ENCODE measurements at places on chromosomes 4 and X.
A peak's percentile ranks its signal among the peaks of the same experiment; 100 is the strongest.

GRCh38 chr4:72935462-72935861 lies 134.1 kb downstream of the COX18 start:
- no peak for DNase-seq

- no peak for DNase-seq
Observed at GRCh38 chrX:10433296-10433965, 187.0 kb downstream of the MID1 start.

GRCh38 chr4:6313216-6313615 lies 43.6 kb downstream of the WFS1 start:
- DNase-seq = no peak

GRCh38 chrX:37677243-37677642 lies 8.3 kb upstream of the XK start:
- no peak for DNase-seq

- no peak for DNase-seq
Observed at GRCh38 chr4:104417357-104417882, 77.3 kb downstream of the CXXC4 start.

- DNase-seq = peak; percentile 33
Observed at GRCh38 chr4:122003335-122003734, 51.5 kb upstream of the TRPC3 start.

- DNase-seq = no peak
Observed at GRCh38 chr4:139935911-139936310, 218.1 kb downstream of the MAML3 start.

DNA sequence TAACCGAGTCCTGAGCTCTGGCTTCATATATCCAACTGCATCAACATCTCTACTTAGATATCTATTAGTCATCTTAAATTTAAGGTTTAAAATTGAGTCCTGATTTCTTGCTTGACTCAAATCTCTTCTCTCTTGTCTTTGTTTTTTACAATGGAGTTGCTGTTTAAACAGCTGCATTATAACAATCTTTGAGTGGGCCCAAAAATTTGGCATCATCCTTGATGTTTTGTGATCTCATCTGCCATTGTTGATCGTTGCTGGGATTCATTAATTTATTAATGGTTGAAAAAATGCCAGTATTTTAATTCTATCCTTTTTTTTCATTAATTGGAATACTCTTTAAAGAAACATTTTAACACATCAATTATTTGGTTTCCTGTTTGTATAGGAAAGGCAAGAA lies 82.2 kb downstream of the STIM2 start:
- no peak for DNase-seq

All from dermis microvascular lymphatic vessel endothelial cell (primary cell).